ENCODE measurements at places on chromosomes 7 and 10.

DNA sequence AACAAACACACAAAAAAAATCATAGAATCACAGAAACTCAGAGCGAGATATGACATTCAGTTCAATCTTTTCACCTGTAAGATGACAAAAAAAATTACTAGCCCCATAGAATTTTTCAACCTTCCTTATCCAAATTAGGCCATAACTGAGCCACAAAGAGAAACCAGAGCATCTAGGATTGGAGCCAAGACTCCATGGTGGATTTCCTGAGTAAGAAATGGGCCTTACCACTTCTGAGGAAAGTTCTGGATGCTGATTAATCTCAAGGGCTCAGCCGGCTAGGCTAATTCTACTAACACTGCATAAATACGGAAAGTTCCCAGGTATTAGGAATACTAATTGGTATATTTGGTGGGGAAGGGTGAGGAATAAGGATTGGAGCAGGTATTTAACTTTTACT, 16.8 kb downstream of the LIPM start:
- no peak for DNase-seq

- DNase-seq = no peak
Observed at GRCh38 chr10:122475591-122476332, 14.4 kb downstream of the HTRA1 start.

DNA sequence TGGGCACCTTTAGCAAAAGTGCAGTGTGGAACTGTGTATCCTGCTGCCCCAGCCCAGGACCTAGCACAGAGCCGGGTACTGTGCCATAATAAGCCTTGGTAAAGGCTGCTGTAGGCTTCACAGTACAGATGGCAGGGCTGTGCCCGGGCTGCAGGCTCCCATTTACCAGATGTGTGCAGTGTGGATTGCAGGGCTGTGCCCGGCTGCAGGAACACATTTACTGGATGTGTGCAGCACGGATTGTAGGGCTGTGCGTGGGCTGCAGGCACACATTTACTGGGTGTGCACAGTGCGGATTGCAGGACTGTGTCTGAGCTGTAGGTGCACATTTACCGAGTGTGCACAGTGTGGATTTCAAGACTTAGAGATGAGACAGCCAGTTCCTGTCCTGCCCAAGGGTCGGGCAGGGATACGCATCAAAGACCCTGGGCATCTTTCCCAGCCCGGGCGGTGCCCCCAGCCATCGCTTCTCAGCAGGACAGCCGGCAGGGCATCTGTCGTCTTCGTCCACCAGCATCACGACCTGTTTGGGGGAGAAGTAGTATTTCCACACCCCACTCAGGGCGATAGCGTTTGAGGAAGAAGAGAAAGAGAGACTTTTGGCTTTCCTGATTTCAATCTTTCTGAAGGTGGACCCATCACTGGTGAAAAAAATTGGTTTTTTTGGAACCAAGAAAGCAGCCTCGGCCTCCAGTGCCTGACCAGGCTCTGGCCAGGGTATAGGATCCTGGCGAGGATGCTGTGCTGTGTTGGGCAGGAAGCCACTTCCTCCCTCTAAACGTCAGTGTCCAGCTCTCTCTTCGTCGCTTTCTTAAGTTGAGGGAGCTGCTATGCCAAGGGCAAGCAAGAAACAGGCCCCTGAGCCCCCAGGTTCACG, 180.8 kb downstream of the CUX1 start:
- no peak for DNase-seq

DNA sequence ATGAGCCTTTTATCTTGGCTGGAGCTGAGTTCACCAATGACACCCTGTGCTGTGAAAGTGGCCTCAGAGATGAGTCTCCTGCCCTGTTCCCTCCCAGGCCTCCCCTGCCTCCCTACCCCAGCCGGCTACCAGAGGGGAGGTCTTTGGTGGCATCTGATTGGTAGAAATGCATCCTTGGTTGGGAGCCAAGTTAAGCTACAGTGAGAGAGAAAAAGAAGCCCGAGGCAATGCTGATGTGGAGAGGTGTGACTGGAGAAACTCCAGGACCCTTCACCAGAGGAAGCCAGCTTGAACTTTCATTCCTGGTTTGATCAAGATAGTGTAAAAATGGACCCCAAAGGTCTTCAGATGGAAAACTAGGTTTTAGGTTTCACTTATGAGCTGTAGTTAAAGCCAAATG, 191.1 kb upstream of the TCF7L2 start:
- DNase-seq = no peak

GRCh38 chr10:5033061-5033778, 29.6 kb upstream of the AKR1C2 start:
- DNase-seq = peak; percentile 69

GRCh38 chr10:77529050-77529576, 108.5 kb downstream of the KCNMA1 start:
- DNase-seq = no peak

Data from kidney tubule cell (primary cell).